ENCODE measurements at places on chromosomes 5 and 9. TPM values are rescaled to one million over a fixed set of nuclear protein-coding genes. Genes with fewer than 3 reads are reported as not detected.

Gene SLC38A9
- total RNA-seq: 12.8 TPM

Gene CCL27
- 0.88 TPM for total RNA-seq

Gene POU5F2
- 0.09 TPM for total RNA-seq

Gene SELENOP
- total RNA-seq: 0.43 TPM

Gene PCSK1
- total RNA-seq: not detected

Gene RASGRF2
- total RNA-seq: 0.97 TPM

Gene PRUNE2
- total RNA-seq: 0.35 TPM

Gene PCA3
- total RNA-seq: not detected

Gene INSL4
- not detected for total RNA-seq

Gene C5
- total RNA-seq: 1.0 TPM

Gene ARSI
- total RNA-seq: 5.8 TPM

Gene ANXA1
- total RNA-seq: 896 TPM

Gene OR1L1
- total RNA-seq: not detected

Gene OTP
- not detected for total RNA-seq

Gene PHF24
- not detected for total RNA-seq

Gene ADAMTSL2
- 0.07 TPM for total RNA-seq

Measured in HFFc6 (cell line).